ENCODE measurements at places on chromosomes 12 and 14.
A peak's percentile ranks its signal among the peaks of the same experiment; 100 is the strongest.

DNA sequence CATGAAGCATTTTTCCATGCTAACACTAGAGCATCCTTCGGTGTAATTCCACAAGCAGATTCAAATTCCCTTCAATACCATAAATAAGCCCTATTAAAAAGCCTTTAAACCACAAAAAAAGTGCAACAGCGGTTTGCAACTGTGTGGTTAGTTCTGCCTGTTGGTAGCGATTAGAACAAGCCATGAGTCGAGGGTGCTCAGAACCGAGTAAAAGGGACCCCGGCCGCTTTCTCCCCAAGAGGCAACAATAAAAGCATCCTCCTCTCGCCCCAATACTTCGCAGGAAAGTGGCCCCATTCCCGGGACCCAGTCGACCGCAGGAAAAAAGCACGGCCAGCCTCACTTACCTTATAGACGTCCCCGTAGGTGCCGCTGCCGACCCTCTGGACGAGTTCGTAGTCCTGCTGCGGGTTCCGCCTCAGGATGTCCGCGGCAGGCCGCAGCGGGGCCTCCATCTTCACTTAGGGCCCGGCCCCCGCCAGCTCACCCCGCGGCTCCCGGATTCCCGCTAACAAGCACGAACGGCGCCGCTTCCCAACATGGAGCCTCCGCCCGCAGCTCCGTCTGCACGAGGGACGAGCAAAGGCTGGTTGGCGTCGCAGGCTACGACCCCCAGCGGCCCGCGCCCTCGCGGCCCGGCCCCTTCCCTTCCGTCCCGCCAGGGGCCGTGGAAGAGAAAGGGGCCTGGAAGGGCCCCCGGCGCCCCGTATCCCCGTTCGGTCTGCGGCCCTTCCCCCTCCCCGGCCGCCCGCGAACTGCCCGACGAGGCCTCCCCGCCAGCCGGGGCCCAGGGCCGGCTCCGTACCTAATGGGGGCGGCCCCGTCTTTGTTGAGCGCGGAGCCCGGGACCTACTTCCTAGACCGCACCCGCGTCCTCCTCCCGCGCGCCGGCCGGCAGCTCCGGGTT is 521 bp downstream of the MAP4K5 start:
- peak; percentile 10 for DNase-seq

GRCh38 chr14:44910821-44911220 is 50.9 kb downstream of the KLHL28 start:
- DNase-seq: no peak

GRCh38 chr12:911191-911826 is 38.2 kb downstream of the RAD52 start:
- no peak for DNase-seq

DNA sequence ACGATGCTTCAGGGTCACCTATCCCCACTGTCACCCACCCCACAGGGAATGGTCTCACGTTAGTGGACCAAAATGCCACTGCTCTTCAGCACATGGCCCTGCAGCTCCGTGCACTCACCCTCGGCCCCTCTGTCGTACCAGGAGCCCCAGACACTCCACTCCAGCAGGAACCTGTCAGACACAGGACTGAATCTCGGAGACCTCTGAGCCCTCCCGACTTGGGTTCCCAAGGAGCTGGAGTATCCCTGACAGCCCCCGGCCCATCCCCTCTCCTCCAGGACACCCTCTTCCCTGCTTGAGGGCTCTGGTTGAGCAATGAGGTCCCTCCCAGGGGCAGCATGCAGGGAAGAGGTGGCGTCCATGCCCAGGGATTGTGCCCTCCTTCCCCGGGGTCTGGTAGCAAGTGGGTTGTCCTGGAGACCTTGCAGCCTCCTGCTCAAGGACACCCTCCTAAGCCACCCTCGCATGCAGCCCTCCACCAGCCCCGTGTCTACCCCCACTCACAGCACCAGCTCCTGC is 20.4 kb upstream of the LRTM2 start:
- DNase-seq: no peak

- DNase-seq: no peak
Observed at GRCh38 chr12:55957106-55957859, 8.6 kb downstream of the PMEL start.

GRCh38 chr12:4771960-4772566 is 51.9 kb downstream of the GALNT8 start:
- DNase-seq: no peak

DNA sequence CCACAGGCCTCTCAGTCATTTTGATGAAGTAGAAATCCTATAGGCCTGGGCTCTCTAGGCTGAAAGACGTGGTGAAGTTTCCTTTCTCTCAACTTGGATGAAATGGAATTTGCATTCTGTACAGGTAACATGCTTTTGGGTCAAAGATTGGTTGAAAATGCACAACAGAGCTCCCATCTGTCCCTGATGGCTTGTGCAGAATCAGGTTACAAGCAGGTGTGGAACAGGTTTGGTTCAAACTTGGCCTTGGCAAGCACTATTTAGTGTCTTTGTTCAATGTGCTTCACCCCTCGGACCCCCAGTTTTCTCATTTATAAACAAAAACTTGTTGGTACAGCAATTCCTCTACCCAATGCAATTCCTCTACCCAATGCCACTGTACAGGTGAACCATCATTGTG is 1493.0 kb downstream of the AACS start:
- no peak for DNase-seq

DNA sequence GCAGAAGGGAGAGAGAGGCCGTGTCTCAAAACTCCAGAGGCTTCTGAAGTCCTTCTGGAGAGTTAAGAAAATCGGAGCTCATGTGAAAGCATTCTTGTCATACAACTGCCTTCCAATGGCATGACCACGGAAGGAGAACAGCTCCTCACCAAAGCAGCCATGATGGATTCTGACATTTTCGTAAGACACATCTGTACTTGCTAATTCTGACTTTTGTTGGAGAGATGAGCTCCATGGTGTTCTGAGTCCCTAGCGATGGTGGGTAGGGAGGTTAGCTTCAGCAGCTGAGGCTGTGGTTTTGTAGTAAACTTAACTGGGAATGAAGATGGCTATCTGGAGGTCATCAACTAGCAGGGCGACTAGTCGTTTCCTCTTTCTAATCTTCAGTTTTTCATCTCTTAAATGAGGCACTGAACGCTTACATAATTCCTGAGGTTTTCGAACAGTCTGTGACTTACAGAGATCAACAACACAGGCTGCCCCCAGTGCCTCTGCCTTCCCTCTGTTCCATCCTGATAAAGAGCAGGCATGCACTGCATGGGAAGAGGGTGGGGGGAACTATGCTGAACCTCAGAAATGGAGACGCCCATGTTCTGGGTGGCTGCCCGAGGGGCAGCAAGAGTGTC is 28.6 kb upstream of the DICER1 start:
- DNase-seq: no peak

Data from activated CD4-positive, alpha-beta T cell treated with anti-CD3 and anti-CD28 coated beads for 4 hours (primary cell).